T-helper 2 cell (primary cell): ENCODE measurements at places on chromosomes 12 and 14.

DNA sequence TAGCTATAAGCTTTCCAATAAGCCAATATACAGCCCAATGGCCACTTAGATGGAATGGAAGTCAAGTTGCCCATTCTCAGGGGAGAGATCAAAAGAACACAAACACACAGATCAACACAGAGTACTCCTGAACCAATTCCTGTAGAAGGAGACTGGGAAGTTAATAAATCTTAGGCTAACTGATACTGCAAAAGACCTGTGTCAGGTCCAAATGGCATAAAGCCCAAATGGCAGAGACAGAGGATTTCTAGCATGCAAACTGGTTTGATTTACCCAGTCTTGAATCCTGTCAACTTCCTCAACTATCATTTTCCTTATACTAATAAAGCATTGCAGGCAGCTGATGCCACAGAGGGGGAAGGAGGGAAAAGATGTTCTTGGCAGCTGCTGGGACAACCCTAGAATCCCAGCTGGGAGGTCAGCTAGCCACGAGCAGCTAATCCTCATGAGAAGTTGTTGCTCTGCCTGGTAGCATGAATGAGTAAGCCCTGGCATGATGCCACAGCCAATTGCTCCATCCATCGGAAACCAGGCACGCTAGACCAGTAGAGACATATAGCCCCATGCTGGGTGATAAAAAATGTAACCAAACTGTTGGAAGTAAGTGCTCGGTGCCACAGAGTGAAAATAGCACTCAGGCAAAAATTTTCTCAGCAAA is 26.2 kb downstream of the ANG start:
- DNase-seq, result no peak

DNA sequence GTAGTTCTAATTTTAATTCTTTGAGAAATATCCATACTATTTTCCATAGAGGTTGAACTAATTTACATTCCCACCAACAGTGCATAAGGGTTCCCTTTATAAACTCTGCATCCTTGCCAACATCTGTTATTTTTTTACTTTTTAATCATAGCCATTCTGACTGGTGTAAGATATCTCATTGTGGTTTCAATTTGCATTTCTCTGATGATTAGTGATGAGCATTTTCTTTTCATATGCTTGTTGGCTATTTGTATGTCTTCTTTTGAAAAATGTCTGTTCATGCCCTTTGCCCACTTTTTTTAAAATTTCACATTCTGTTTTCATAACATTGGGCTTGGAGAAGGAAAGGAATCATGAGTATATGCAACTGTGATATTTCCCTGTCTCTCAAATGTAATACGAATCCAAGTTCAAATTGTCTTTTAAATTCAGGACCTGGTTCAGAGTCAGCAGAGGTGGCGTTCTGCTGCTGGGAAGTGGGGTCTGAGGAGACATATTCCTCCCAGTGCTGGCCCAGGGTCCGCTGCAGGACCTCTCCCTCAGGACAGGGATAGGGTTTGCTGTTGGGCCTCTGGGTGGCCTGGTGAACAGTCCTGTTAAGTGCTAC is 81.2 kb upstream of the ETV6 start:
- DNase-seq, result no peak

DNA sequence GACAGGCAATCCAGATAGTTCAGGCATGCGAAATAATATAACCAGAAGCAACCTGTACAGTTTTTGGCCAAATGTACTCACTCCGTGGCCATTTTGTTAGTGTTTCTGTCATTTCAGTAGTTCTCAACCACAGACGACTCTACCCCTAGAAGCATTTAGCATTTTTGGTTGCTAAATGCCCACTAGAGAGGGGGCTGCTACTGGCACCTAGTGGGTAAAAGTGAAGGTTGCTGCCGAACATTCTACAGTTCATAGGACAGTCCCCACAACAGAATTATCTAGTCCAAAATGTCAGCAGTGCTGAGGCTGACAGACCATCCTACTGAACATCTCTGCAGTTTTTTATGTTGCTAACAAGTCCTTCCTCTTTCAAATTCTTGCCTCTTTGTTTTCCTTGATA is 107.4 kb downstream of the TSHR start:
- DNase-seq, result peak; percentile 60

DNA sequence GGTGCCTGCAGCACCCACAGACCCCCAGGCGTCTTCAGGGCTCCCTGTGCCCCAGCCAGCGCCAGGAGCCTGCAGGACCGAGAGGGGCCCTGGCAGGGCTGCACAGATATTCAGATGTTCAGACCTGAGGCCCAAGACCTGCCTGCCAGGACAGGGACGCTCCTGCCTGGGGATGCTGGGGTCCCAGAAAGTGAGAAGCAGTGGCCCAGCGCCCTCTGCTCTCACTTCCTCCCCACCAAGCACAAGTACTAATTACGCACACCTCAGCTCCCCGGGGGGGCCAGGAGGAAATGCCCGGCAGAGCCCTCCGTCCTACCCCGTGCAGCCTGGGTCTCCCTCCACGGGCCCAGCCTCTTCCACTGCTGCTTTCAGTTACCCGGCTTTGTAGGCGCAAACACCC is 28.8 kb upstream of the INF2 start:
- no peak for DNase-seq

GRCh38 chr14:20811986-20812975 is 9.6 kb upstream of the RNASE1 start:
- no peak for DNase-seq

GRCh38 chr12:43063650-43064049 is 474.1 kb upstream of the PRICKLE1 start:
- DNase-seq, result no peak

GRCh38 chr14:99257673-99258221 is 14.2 kb downstream of the BCL11B start:
- DNase-seq, result peak; percentile 65

- no peak for DNase-seq
Observed at GRCh38 chr12:105933671-105934665, 204.8 kb downstream of the NUAK1 start.

- DNase-seq, result no peak
Observed at GRCh38 chr12:42767326-42767954, 177.9 kb upstream of the PRICKLE1 start.

- no peak for DNase-seq
Observed at GRCh38 chr12:73867147-73867546, 670.5 kb upstream of the ATXN7L3B start.

DNA sequence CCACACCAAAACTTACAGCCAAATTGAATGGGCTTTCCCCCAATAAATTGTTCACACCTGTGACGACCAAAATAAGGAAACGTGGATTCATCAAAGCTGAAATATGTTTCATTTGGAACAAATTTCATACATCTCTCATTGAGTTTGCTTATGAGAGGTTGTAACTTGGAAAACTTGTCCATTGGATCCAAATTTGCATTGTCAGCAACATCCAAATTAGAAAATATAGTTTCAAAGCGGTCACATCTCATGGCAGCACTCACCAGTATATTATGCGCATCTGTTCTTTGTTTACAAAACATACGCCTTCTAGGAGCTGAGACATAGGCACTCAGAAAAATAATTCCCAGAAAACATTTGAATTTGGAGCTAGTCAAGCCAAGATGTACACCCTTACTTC is 1028.2 kb upstream of the USP15 start:
- no peak for DNase-seq

DNA sequence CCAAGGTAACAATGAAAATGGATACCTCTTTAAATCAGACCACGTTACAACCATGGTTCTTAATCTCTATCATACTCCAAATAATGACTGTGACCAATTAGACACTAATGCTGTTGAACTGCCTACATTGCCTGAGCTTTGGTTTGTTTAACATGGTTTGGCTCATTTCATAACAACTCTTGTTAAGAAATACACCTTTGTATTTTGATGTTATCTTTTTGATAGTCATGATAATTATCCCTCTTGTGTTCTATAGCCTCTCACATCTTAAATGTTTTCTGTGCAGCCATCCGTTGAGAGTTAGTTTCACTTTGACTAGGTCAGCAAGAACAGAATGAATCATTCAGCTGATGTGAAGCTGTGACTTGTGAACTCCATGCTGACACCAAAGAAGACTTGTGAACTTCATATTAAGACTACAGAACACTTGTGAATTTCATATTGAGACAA is 75.5 kb upstream of the RERGL start:
- DNase-seq, result no peak

- DNase-seq, result no peak
Observed at GRCh38 chr12:2673966-2674810, 120.6 kb upstream of the FKBP4 start.

DNA sequence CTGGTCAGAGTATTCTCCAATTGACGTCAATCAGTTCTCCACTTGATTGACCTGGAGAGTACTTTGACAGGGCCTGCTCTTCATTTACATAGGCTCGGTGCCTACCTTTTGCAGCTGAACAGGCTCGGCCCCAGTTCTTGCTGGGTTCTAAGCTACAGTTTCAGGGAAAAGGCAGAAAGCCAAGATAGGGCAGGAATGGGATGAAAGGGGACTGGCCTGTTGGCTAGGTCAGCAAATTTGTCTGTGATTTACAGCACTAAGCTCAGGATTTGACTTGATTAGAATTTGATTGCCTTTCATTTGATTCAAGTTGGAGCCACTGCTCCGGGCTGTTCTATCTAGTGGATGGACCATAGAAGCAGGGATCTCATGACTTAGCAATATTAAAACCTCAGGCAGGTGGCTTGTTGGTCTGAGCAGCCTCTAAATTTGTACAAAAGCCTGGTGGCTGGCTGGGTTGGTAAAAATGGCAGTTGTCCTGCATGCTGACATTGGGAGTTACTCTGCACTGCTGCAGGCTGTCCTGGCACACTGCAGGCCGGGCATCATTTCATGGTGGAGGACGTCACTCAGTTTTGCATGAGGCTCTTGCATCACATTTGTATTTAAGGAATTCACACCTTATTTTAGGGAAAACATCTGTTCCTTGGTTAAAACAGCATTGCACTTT is 71.8 kb downstream of the BICD1 start:
- no peak for DNase-seq

GRCh38 chr14:68952531-68953195 is 26.4 kb downstream of the ACTN1 start:
- no peak for DNase-seq

- DNase-seq, result no peak
Observed at GRCh38 chr12:17326649-17327048, 720.7 kb upstream of the LMO3 start.

DNA sequence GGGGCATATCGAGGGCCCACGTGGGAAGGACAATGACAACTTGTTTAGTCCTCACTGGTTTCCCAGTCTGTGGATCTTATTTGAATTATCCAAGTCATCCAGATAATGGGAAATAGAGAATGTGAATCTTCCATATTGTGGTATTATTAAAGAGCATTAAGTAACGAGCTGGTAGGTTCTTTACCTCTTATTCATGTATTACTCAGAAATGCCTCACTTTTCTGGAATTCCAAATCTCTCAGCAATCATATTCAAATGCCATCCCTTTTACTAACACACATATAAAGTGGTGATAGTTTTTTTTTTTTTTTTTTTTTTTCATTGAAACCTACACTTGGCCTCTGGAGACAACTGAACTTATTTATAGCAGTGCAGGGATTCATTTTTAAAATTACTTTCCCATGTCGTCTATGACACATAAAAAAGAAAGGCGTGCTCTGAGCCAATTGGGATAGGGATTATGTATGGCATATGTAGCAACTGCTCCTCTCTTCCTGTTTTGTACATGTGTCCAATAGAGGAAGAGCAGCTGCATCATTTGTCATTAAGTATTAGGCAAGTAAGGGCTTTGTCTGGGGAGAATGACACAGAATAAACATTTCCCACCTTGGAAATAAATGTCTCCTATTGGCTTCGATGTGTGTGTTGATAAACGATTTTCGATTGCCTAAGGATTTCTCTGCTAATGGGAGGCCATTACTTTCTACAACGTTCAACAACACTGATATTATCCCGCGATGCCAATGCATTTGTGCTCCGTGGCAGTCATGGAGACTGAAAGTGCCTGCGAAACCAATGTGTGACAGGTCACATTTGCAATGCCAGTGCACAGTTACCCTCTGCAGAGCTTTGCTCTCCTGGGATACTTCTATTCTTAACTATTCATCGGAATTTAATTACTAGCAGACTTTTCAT is 78.6 kb upstream of the IFNG-AS1 start:
- no peak for DNase-seq
